ENCODE measurements at places on chromosomes 11 and 22. TPM values are rescaled to one million over a fixed set of nuclear protein-coding genes. Genes with fewer than 3 reads are reported as not detected.

GRCh38 chr22:25202290-25202921, 2.7 kb downstream of the CRYBB3 start:
- peak; percentile 77 for DNase-seq

Gene NXPE2
- total RNA-seq, result not detected

Gene POTEH
- not detected for total RNA-seq

DNA sequence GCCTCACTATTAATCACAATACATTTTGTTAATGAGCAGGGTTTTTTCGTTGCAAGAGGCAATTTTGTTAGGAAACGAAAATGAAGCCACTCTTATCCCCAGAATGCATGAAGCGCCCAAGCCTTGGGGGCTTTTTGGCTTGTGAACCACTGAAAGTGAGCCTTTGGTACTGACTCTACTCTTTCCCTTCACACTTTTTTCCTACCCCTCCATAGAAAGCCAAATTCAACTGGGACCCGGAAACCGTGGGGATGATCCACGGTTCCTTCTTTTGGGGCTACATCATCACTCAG, 4.8 kb downstream of the SLC17A6 start:
- no peak for DNase-seq

- no peak for DNase-seq
Measured at GRCh38 chr11:80443177-80443576, 1002.3 kb upstream of the TENM4 start.

Measured in activated naive CD4-positive, alpha-beta T cell treated with anti-CD3 and anti-CD28 coated beads for 36 hours (primary cell).